Natural killer cell treated with Interleukin-12 subunit alpha and Interleukin-12 subunit beta and Interleukin-15 and Interleukin-18, amount 100 ng/mL, for 72 hours (primary cell): ENCODE measurements at places on chromosomes 16 and 17. TPM values are rescaled to one million over a fixed set of nuclear protein-coding genes. Genes with fewer than 3 reads are reported as not detected.
A peak's percentile ranks its signal among the peaks of the same experiment; 100 is the strongest.

- DNase-seq: no peak
Observed at GRCh38 chr17:44397479-44398440, 8.3 kb upstream of the ITGA2B start.

DNA sequence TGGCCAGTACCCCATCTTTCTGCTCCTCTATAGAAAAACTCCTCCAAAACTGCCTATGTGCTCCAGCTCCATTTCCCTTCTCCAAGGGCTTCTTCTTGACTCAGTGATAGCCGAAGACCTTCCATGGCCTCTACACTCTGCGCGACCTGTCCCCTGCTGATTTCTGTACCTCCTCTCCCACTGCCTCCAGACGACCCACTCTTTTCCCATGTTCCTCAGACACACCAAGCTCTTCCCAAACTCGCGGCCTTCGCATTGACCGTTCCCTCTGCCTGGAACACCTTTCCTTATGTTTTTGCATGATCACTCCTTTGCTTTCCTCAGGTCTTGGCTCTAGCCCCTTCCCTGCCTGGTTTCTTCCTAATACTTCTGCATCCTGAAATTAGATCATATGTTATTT is 255.6 kb upstream of the SDK2 start:
- DNase-seq: no peak

- no peak for DNase-seq
Observed at GRCh38 chr17:53313746-53314145, 509.0 kb upstream of the KIF2B start.

DNA sequence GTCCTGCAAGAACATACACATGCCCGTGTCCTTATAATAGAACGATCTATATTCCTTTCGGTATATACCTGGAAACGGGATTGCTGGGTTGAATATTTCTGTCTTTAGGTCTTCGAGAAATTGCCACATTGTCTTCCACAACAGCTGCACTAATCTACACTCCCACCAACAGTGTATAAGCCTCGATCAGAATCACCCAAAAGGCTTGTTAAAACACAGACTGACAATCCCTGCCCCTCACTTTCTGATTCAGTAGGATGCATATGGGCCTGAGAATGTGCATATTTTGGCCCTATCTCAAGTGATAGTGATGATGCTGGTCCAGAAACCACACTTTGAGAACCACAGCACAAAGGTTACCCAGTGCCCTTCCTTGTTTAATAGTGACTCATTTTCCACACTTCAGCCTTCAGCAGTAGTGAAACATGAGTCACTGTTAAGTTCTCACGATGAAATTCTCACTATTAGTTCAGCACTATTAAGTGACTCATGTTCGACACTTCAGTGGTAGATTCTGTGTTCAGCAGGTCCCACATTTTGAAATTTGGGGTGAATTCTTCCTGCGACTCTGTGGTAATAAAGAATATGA is 215.6 kb downstream of the GRIN2A start:
- no peak for DNase-seq

Gene ZG16B
- 3.8 TPM for total RNA-seq

DNA sequence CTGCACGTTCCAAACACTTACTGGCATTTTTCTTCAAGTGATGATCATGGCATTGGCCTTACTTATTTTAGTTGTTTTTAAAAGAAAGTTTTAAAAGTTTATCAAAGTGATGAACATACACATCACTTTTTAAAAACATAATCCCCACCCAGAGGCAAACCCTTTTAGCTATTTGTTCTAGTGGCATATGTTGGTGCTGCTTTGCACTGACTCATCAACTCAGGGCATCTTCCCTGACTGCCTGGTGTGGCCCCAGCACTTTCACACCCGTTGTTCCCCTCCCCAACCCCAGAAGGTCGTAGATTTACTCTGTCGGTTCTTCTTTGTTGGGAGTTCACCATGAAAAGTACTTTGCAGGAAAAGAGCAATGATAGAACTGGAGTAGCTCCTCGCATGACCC is 161.3 kb downstream of the RPTOR start:
- no peak for DNase-seq

DNA sequence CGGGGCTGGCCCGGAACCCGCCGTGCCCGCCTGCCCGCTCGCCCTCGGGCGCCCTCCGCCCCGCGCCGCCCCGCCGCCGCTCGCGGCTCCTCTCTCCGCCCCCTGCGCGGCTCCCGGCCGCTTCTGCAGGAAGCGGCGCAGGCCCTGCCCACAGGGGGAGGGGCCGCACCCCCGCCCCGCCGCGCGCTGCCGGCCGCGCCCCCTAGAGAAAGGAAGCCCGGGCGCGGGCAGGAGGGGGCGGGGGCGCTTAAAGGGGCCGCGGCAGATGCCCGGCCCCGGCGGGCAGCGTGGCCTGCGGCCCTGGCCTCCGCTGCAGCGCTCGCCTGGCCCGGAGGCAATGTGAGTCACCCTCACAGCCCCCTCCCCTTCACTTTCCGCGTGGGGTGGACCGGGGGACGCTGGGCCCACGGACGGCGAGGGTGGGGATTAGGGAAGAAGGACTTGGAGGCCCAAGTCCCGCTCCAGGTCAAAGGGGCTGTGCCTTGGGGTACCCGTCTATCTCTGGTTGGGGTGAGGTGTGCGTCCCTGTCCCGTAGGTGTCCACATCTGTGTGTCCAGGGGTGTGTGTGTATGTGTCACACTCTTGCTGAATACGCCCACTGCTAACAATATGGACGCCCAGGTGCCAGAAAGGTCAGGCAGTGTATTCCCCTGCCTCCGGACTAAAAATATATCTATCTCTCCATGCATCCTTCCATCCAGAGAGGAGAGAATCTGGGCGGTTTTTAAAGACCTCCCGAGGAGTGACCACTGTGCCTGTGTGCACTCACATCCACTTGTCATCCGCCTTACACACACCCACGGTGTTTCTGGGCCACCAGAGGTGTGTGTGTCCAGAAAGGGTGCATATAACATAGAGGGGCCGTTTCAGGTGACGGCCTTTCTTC is at the start of gene GIT1:
TSS of gene GIT1 (minus strand) at position 125 of the 887 bp plus-strand sequence. CDS start 270 bp downstream, outside the sequence.
- DNase-seq: peak; percentile 92

Gene ARHGAP23
- 2.9 TPM for total RNA-seq

DNA sequence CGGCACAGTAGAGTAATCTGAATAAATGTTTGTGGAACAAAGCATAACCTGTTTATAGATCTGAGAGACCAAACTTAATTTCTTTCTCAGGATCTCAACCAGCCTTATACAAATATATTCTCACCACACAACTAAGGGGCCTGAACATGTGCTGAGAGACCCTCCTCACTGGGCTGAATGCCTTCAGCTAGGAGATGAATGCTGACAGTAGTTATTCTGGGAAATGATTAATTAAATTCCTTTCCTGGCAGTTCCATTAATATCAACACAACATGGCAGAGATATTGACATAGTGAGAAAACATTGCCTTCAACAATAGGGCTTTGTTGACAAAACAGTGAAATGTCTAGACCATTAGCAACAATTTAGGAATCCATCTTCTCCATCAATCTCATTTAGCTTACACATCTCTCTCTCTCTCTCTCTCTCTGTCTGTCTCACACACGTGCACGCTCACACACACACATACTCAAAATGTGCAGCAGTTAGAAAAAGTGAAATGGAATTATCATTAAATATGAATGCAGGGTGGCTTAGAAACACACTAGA is 780.8 kb upstream of the CDH8 start:
- no peak for DNase-seq

DNA sequence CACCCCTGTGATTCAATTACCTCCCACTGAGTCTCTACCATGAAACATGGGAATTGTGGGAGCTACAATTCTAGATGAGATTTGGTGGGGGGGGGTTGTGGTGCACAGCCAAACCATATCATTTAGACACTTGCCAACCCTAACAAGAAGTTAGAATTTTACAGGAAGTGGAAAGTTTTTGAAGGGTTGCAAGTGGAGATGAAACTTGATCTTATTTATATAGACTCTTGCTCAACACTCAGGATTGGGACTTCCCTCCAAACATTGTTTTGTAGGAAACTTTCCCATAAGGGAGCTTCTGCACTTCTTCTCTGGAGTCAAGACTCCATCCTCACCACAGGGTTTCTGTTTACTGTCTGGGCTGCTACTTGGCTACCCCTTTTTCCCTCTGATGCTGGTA is 266.7 kb upstream of the CDH11 start:
- no peak for DNase-seq

- no peak for DNase-seq
Observed at GRCh38 chr16:10885246-10885645, 8.2 kb downstream of the CIITA start.

GRCh38 chr16:31874366-31875111 is 932 bp downstream of the ZNF267 start:
- peak; percentile 83 for DNase-seq

GRCh38 chr16:49464093-49464492 is 90.5 kb downstream of the C16orf78 start:
- DNase-seq: no peak

DNA sequence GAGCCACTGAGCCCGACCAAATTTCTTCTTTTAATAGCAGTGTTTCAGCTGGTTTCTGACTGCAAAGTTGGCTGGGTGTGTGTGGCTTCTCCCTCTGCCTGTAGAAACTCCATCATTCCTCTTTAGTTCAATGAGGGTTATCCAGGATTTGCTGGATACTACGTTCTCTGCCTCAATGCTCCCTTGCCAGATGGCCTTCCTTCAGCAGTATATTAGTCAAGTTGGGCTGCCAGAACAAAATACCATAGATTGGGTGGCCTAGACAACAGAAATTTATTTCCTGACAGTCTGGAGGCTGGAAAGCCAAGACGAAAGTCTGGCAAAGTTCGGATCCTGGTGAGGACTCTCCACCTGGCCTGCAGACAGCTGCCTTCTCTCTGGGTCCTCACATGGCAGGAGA is 103.7 kb downstream of the NOG start:
- DNase-seq: no peak

GRCh38 chr17:7862692-7863437 is 5.1 kb downstream of the CYB5D1 start:
- peak; percentile 70 for DNase-seq

- no peak for DNase-seq
Observed at GRCh38 chr17:49456183-49456965, 38.7 kb upstream of the NGFR start.

- DNase-seq: no peak
Observed at GRCh38 chr17:32575852-32576251, 89.1 kb downstream of the CDK5R1 start.

DNA sequence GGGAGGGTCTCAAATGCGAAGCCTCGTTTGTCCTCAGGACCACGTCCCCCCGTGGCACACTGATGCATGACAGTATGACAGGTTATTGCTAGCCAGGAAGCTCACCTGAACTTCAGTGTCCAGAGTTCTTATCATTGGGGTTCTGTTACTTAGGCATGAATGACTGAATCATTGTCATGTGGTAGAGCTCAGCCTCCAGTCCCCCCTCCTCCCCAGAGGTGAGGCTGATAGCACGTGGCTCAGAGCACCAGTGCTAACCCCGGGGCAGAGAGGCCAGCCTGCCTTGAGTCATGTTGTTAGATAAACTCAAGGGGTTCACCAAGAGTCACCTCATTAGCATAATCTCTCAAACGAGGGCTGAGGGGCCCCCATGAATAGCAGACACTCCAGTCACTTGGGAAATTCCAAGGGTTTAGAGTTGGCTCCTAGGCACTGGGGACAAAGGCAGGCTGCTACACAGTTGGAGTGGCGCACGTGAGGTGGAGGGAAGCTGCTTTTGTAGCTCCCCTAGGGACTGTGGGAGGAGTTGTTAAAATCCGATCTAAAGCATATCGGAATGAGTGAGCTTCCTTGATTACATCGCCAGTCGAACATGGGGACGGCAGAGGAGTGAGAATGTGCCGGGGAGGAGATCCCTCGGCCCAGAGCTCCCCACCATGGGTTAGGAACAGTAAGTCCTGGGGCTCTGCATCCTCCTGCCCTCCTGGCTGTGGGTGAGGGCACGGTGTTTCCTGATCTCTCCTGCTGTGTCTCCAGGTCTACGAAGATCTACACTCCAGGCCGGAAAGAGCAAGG is 18.2 kb downstream of the DHX38 start:
- DNase-seq: no peak

Gene MYL11
- not detected for total RNA-seq

Gene NPIPB8
- not detected for total RNA-seq

Gene KCNG4
- not detected for total RNA-seq

- DNase-seq: no peak
Observed at GRCh38 chr17:9959377-9959981, 54.4 kb upstream of the RCVRN start.

DNA sequence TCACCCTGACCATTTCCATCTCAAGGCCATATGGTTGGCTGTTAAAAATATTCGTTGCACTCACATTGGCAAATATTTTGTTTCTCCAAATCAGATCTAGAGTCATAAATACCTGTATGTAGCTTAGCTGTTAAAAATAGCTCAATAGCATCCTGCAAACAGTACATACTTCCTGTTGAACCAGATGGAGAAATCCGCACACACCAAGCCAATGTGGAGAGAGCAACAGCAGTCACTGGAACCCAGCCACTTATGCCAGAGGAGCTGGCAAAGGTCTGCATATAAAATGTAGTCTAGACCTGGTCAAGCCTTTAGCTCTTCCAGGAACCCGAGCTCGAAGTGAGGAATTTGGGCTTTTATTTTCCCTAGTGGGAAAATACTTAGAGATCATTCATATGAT is 146.4 kb upstream of the KCNJ16 start:
- no peak for DNase-seq

- DNase-seq: no peak
Observed at GRCh38 chr16:14600164-14600563, 29.9 kb downstream of the PARN start.

- DNase-seq: no peak
Observed at GRCh38 chr17:57486882-57487301, 230.6 kb downstream of the MSI2 start.

DNA sequence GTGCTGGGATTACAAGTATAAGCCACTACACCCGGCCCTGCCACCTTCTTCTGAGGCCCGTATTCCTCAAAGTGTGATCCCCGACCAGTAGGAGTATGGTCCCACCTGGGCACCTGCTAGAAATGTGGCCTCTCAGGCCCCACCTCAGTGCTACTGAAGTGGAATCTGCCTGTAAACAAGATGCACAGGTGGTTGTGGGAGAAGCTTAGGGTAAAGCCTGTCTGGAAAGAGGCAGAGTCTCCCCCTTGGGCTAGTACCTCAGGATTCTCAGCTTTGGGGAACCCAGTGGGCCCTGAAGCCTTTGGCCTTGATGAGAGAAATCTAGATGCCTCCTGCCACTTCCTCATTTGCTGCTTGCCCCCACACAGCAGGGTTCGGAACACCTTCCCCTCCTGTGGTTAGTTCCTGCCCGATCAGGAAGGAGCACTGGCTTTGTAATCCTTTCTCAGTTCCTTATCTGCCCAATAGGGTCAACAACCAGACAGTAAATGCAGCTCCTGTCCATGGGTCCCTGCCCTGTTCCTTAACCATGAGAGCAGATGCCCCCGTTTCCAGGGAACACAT is 25.2 kb downstream of the TK2 start:
- no peak for DNase-seq

GRCh38 chr17:29085223-29085622 is 42.3 kb downstream of the PIPOX start:
- no peak for DNase-seq
